ENCODE measurements at places on chromosomes 12 and 14.
A peak's percentile ranks its signal among the peaks of the same experiment; 100 is the strongest.

DNA sequence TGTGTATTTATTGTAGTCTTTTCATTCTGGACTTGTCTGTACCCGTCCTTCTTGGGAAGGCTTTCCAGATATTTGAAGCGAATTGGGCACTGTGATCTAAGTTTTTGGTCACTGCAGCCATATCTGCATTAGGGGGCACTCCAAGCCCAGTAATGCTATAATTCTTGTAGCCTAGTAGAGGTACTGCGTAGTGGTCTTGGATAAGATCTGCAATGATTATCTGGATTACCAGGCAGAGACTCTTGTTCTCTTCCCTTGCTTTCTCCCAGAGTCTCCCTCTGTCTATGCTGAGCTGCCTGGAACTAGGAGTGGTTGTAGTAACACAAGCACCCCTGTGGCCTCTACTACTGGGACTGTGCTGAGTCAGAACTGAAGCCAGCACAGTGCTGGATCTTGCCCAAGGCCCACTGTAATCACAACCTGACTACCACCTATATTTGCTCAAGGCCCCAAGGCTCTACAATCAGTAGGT, 30.0 kb downstream of the SLC38A2 start:
- peaks cover 7% of the 10 kb centered on the region for H3K4me1 ChIP-seq
- no peaks in the 10 kb centered on the region for H3K27me3 ChIP-seq
- peak overlapping the region; percentile 47 for H3K27ac ChIP-seq
- H3K4me3 ChIP-seq, result no peak overlapping the region
- H3K36me3 ChIP-seq, result no peaks in the 10 kb centered on the region

- peak; percentile 86 for DNase-seq
- peak overlapping the region; percentile 81 for H3K4me3 ChIP-seq
- peaks cover 18% of the 10 kb centered on the region for H3K4me1 ChIP-seq
- peaks cover 6% of the 10 kb centered on the region for H3K36me3 ChIP-seq
Observed at GRCh38 chr14:88551094-88551870, 3.5 kb downstream of the PTPN21 start.

DNA sequence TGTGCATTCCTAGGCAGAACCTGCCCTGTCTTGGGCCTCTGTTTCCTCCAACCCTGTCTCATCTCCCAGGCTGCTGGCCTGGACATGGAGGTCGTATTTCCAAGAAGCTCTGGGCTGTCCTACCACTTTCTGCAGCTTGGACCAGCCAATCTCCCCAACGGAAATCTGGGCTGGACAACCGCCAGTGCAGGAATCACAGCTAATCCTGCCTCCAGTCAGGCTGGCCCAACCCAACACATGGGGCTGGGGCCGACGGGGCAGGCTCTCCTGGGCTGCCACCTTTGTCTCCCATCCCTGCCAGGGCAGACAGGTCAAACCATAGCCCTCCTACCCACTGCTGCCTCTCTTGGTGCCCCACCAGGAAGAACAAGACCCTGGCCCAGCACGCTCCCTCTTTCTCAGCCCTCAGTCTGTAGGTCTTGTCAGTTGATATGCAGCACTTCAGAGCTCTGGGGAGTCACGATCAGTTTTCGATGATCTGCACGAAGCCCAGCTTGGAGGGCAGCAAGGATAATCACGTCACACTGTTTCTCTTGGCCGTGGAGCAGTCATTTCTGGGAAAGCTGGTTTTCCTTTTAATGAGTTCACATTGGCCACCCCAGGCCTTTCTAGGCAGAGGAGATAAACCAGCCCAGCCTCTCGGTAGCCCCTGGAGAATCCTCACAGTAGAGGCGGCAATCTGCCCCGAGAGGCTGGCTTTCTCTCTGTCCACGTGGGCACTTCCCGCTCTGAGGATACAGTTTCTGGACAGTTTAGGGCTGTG, 195.2 kb upstream of the PRMT8 start:
- no peak for DNase-seq
- no peaks in the 10 kb centered on the region for H3K27me3 ChIP-seq
- peaks cover 10% of the 10 kb centered on the region for H3K4me1 ChIP-seq

- DNase-seq, result no peak
- no peak overlapping the region for H3K4me3 ChIP-seq
- H3K27ac ChIP-seq, result no peak overlapping the region
- no peaks in the 10 kb centered on the region for H3K27me3 ChIP-seq
Observed at GRCh38 chr12:12392413-12392812, 35.5 kb downstream of the BORCS5 start.

All from WTC11 (cell line).